ENCODE measurements at places on chromosomes 1 and 21. TPM values are rescaled to one million over a fixed set of nuclear protein-coding genes. Genes with fewer than 3 reads are reported as not detected.

TNFSF4 gene
- total RNA-seq: 0.85 TPM

ITGB2 gene
- 0.48 TPM for total RNA-seq

GRCh38 chr21:33789697-33790096 lies 125.9 kb downstream of the ATP5PO start:
- DNase-seq: no peak

DNA sequence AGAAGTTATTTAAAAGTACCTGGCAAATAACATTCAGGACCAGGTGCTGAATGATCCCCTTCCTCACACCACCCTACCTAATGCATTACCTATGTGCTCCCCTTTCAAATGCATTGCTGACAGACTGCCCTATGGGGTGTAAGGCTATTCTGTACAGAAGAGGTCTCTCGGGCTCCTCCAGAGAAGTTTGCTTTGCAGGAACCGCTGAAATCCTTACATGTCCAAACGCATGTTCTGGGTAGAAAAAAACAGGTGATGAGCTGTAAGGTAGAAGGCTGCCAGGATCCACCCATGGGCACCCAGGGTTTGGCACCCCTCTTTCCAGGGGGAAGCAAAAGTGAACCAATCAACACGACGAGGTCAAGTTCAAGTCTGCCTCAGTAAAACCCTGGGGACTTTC lies 58.3 kb upstream of the TARBP1 start:
- DNase-seq: no peak

GRCh38 chr1:221594576-221594975 lies 147.3 kb downstream of the DUSP10 start:
- no peak for DNase-seq

Data from mammary epithelial cell (primary cell).